ENCODE measurements at places on chromosomes 6 and 20. TPM values are rescaled to one million over a fixed set of nuclear protein-coding genes. Genes with fewer than 3 reads are reported as not detected.

- DNase-seq, result no peak
- no peaks in the 10 kb centered on the region for H3K36me3 ChIP-seq
- no peaks in the 10 kb centered on the region for H3K27me3 ChIP-seq
- H3K4me1 ChIP-seq, result no peaks in the 10 kb centered on the region
Measured at GRCh38 chr6:161683400-161683799, 409.5 kb upstream of the AGPAT4 start.

DNA sequence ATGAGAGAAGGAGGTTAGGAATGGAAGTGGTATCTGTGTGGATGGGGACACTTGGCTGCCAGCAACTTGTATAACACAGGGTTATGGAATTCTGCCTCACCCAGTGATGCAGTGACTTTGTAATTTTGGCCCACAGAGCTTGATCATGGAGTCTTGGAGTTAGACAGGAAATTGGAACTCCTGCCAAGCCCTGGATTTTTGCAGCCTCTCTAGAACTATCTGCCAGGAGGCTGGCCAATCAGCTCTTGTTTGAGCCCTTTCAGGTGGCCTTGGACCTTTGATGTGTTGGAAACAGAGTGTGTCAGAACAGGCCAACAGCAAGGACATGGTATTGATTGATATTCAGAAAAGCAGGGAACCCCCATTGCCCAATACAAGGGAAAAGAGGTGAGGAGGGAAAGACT, 157.7 kb upstream of the GGTLC1 start:
- no peaks in the 10 kb centered on the region for H3K4me1 ChIP-seq
- no peaks in the 10 kb centered on the region for H3K36me3 ChIP-seq
- no peak for DNase-seq

GRCh38 chr6:140370441-140370840, 996.0 kb upstream of the CITED2 start:
- no peaks in the 10 kb centered on the region for H3K27me3 ChIP-seq
- H3K4me3 ChIP-seq, result no peak overlapping the region
- no peaks in the 10 kb centered on the region for H3K36me3 ChIP-seq
- no peaks in the 10 kb centered on the region for H3K4me1 ChIP-seq
- H3K27ac ChIP-seq, result no peak overlapping the region
- no peak for DNase-seq

DNA sequence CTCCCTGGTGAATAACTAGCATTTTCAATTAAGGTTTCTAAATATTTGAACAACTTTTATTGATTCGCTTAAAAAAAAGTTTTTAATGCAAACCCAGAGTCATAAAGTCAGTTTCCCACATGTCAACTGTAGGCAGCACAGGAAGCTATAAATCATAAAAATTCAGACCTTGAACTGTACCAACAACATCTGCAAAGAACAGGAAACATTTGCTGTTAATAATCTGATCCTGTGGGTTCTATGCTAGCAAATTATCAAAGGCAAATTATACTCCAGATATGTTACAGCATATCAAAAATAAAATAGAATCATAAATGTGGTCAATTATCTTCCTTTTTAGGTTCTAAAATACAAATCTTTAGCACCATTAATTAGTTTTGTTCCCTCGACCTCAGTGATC, 16.6 kb upstream of the MAP7 start:
- H3K36me3 ChIP-seq, result no peaks in the 10 kb centered on the region
- DNase-seq, result no peak
- no peaks in the 10 kb centered on the region for H3K27me3 ChIP-seq
- H3K4me3 ChIP-seq, result no peak overlapping the region
- no peak overlapping the region for H3K27ac ChIP-seq
- H3K4me1 ChIP-seq, result no peaks in the 10 kb centered on the region

DNA sequence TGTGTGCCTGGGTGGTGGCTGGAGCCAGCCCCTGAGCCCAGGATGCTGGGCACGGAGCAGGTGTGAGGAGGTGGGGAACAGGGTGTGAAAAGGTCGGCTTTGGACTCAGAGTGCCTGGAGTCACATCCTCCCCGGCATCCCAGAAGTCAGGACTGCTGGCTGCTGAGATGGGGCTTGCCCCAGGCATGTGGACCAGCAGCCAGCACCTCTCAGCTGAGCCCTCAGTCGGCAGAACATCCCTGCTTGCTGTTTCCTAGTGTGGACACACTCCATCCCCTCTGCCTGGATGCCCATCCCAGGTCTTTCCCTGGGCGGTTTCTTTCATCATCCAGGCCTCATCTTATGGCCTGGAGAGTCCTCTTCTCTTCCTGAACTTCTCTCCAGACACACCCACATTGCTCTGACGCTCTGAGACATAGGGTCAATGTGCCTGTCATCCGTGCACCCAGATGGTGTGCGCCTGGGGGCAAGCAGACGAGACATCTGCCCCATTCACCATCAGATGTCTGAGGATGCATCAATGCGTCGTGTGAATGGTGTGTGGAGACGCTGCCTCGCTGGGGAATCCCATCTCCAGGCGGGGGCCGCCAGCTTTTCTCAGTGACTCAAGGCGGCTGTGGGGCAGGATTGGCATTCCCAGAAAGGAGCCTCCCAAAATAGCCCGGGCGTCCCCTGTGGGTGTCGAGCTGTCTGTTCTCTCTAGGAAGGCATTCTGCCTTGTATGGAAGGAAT, 104.2 kb downstream of the SYCP2 start:
- H3K36me3 ChIP-seq, result no peaks in the 10 kb centered on the region
- H3K4me1 ChIP-seq, result no peaks in the 10 kb centered on the region
- no peaks in the 10 kb centered on the region for H3K27me3 ChIP-seq
- peak; percentile 10 for DNase-seq
- no peak overlapping the region for H3K4me3 ChIP-seq

DNA sequence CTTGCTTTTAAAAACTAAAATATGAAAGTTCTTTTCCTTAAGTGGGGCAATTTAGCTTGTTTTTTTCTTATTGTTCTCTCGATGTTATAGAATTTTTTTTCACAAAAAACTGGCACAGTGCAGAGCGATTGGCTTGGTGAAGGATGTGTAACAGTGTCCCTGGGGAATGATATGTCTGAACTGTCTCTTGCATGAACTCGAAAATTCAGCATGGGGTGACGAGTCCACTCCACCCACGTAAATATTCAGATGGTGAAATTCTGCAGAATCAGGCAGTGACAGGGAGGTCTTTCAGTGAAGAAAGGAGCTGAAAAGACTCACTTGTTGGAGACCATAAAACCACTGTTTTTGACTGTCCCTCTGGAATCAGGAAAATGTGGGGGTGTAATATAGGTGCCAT, 505.3 kb downstream of the MMUT start:
- no peak overlapping the region for H3K4me3 ChIP-seq
- H3K27ac ChIP-seq, result no peak overlapping the region
- H3K27me3 ChIP-seq, result no peaks in the 10 kb centered on the region
- no peak for DNase-seq
- no peaks in the 10 kb centered on the region for H3K36me3 ChIP-seq

GRCh38 chr6:61134028-61134427, 1152.0 kb downstream of the KHDRBS2 start:
- no peaks in the 10 kb centered on the region for H3K27me3 ChIP-seq
- no peak for DNase-seq
- no peak overlapping the region for H3K27ac ChIP-seq

DNA sequence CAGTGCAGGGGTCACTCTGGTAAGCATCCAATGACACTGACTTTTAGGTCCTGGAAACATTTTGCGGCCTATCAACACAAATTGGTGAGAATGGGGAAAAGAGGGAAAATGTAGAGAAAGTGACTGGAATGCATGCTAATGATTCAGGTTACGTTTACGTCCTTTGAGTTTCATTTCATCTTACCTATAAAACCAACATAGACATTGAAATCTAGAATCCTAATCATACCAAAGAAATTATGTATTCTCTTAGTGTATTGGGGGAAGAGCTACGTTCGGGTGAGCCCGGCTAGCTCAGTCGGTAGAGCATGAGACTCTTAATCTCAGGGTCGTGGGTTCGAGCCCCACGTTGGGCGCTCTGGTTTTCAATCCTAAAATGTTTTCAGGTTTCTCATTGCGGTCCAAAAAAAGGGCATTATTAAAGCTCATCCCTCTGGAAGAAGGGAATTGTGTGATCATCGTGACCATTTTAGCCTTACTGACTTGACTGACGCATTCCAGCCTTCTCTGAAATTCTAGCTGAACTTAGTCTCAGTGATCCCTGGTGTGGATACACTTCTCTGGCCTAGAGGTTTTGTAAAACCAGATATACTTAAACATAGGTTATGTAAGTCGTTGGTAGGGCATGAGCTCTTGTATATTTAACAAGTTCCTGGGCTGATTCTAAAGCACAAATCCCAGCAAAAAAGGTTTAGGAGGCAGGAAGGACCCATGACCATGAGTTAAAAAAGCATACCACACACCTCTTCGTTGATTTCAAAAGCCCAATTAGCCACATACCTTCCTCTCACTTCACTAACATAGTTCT, 18.3 kb downstream of the HMGN4 start:
- H3K4me3 ChIP-seq, result no peak overlapping the region
- no peaks in the 10 kb centered on the region for H3K27me3 ChIP-seq
- DNase-seq, result peak; percentile 65

DNA sequence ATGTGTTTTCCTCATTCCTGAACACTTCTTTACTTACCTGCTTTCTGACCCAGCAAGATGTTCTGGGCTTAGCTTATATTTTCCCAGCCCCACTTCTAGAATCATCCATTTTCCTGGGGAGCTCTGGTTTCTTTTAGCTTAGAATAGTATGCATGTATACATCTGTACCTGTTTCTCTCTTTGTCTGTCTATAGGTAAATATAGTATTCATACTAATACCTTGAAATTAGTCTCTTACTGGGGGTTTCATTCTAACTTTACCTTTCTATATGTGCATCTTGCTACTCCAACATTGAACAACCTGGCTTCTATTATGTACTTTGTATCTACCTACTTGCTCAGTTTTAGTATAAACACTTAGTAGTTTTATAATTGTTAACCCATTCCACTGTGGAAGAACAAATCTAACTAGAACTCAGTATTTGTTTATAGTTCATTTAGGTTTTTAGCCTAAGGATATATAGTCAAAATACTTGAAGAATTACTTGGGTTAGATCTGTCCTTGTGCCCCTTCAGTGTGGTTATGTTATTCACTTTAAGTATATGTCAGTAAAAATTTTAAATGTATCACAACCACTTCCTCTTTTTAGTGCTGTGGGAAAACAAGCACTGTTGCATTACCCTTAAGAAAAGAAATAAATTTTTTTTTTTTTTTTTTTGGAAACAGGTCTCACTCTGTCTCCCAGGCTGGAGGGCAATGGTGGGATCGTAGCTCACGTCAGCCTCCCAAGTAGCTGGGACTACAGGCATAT, 54.0 kb downstream of the ASXL1 start:
- H3K36me3 ChIP-seq, result no peaks in the 10 kb centered on the region

MPC1 gene
- 39.3 TPM for total RNA-seq

BTN1A1 gene
- total RNA-seq, result not detected

EPB41L1 gene
- 56.8 TPM for total RNA-seq

Data from uterus (tissue), 4 donors.